Right renal cortex interstitium (tissue), 3 donors: ENCODE measurements at places on chromosomes 12 and 14. TPM values are rescaled to one million over a fixed set of nuclear protein-coding genes. Genes with fewer than 3 reads are reported as not detected.

KRT83 gene
- polyA plus RNA-seq = not detected

PAX9 gene
- polyA plus RNA-seq = 0.28 TPM

KRT79 gene
- polyA plus RNA-seq = not detected

KERA gene
- polyA plus RNA-seq = not detected

SLCO1C1 gene
- polyA plus RNA-seq = 1.7 TPM

PTCSC3 gene
- polyA plus RNA-seq = 1.1 TPM

OTX2 gene
- polyA plus RNA-seq = not detected

ESPL1 gene
- 9.4 TPM for polyA plus RNA-seq

OTOGL gene
- polyA plus RNA-seq = 0.92 TPM

BHLHE41 gene
- polyA plus RNA-seq = 0.68 TPM

GPX2 gene
- 0.22 TPM for polyA plus RNA-seq
